ENCODE measurements at places on chromosomes 5 and 9.
A peak's percentile ranks its signal among the peaks of the same experiment; 100 is the strongest.

- DNase-seq, result no peak
These were observed 8.6 kb downstream of the NINJ1 start for GRCh38 chr9:93125331-93125894.

DNA sequence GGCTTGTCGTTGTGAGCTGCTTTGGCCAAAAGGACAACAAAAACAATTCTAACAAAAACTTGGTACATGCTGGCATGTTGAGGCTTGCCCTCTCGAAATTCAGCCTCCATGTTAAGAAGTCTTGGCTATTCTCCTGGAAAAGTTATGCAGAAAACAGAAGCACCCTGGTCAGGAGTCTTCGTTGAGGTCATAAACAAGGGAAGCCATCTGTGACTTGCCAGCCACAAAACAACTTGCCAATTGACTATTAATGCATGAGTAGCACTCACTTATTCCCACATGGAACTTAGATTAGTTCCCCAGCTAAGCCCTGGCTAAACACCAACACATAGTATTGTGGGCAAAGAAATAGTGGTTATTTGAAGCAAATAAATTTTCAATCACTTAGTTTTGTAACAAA, 521.0 kb upstream of the CHD1 start:
- no peak for DNase-seq

DNA sequence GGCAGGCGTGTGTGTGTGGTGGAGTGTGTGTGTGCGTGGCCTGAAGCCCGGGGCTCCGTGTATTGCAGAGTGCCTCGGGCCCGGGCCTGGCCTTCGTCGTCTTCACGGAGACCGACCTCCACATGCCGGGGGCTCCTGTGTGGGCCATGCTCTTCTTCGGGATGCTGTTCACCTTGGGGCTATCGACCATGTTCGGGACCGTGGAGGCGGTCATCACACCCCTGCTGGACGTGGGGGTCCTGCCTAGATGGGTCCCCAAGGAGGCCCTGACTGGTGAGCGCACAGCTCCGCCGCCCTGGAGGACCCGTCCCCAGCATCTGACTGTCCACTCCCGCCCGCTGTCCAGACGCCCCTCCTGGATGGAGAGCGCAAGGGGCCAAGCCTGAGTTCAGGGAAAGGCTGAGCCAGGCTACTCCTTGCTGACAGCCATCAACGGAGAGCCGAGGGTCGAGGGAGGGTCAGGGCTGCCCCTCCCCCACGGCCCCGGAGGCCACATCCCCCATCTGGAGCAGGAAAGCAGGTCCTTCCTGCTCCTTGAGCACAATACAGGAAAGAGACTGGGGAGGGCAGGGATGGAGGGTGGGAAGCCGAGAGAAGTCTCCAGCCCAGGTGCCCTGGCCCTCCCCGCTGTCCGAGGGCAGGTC, 18.4 kb downstream of the SLC6A18 start:
- DNase-seq, result no peak

DNA sequence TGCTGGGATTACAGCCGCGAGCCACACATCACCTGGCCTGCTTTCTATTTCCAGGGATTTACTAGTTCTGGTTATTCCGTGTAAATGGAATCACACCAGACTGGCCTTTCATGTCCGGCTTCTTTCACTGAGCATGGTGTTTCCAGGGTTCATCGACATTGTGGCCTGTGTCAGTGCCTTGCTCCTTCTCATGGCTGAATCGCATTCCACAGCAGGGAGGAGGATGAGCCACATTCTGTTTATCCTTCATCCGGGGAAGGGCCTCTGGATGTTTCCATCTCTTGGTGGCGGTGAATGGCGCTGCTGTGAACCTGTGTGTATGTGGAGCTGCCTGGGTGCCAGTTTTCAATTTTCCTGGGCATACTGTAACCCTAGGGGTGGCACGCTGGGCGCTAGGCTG, 58.7 kb upstream of the RNU6ATAC start:
- no peak for DNase-seq

DNA sequence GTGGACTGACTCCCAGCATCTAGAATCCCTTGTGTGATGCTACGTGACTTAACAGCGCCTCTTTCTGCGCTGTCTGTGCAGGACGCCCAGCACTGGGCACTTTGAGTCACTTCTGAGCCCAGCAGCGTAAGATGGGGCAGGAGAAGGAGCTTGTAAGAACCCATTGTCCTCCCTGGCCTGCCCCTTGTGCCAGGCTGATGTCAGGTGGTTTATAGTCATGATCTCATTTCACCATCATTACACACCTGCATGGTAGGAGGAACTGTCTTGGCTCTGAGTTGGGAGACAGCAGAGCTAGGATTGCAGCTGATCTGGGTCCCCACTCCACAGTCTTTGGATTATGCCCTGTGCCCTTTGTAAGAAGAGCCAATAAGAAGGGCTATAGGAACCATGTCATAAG, 12.2 kb downstream of the ERGIC1 start:
- no peak for DNase-seq

GRCh38 chr5:72018143-72018803, 89.0 kb upstream of the MAP1B start:
- peak; percentile 38 for DNase-seq

DNA sequence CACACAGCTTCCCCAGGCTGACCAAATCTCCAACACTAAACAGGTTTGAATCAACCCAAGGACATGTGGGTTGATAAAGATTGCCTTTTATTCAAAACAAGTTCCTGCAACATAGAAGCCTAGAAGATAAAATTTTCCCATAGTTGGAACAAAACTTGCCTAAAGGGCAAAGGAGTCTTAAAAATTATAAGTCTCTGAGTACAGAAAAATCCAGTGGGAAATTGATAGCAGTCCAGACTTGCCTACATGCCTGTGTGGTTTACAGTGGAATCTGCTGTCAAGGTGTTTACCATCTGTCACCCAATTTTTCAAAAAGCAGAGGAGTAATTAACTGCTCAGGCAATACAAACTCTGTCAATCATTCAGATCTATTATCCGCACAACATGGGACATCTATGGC, 168.2 kb downstream of the PPP2R2B start:
- no peak for DNase-seq

DNA sequence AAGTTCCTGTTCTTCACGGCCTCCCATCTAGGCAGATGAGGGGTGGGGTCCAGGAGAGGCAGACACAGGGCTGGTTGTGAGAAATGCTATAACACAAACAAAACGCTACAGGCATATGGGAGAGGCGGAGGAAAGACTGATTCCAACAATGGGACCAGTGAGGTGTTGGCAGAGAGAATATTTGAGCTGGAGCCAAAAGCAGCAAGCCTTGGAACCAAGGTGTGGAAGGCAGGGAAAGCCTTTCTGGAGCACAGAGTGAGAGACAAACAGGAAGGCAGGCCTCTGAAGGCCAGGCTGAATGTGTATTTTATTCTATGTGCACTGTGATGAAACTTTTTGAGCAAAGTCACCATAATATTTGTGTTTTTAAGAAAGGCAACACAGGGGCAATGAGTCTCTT, 2.9 kb downstream of the ATPSCKMT start:
- DNase-seq, result no peak

GRCh38 chr5:170773024-170773985, 10.2 kb upstream of the GABRP start:
- no peak for DNase-seq

DNA sequence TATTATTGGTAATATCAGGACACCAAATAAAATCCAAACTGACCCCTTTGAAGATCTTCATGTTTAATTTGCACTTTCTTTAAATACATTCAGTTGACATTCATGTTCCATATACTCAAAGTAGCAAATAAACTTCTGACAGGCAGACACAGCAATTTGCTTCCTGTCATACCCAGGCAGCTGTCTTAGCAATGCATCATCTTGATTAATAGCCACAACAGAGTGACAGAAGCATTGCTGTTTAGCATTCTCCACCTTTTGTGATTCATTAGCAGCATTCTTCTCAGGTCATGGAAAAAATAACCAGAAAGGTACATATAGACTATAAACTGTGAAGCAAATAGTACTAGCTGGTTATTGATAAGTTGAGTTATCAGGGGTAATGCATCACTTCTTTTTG, 366.8 kb downstream of the CYLC2 start:
- no peak for DNase-seq

DNA sequence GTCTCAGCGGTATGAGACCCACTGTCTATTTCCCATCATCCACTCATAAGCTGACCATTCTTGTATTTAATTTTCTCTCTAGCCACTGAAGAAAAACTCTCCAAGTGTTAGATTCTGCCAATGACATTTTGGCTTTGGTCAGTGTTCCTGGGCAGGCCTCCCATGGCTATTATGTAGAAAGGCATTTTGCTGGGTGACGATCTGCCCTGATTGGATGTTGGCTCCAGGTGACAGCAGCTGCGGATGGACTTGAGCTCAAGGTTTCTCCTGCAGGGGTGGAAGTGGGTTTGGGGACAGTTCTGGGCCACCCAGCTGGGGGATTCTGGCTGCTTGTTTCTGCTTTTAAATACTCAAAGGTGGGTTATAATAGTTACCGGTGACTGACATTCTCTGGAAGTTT, 31.6 kb downstream of the ACSL6 start:
- no peak for DNase-seq

DNA sequence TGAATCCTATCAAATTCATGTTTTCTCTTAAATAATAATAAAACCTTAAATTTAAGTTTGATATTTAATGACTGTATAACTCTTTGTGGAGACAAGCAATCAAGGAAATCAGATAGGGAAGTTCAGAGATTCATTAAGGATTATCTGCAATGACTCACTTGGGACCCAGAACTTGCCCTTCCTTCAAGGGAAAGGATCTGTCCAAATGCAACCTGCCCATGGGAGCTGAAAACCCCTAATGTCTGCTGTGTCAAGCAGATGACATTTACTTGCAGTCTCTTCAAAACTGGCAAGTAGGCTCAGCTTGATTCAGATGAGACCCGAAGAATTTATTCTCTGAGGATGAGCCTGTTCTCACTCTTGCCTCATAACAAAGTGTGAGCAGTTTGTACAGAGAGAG, 1577.6 kb downstream of the EFNA5 start:
- no peak for DNase-seq

DNA sequence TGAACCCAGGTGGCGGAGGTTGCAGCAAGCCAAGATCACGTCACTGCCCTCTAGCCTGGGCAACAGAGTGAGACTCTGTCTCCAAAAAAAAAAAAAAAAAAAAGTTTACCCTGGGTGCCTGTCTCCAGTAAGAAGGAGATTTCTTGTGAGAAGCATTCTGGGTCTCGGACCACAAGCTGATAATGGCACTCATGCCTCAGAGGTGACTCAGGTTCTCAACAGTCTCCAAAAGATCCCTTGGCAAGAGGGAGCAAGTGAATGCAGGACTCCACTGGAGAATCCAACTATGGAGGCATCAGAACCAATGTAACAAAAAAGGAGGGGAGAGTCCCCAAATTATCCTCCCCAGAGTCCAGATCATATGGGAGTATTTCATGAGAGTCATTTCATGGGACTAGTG, 106.0 kb upstream of the LRRTM2 start:
- DNase-seq, result no peak

- peak; percentile 60 for DNase-seq
These were observed 54.0 kb downstream of the CCDC171 start for GRCh38 chr9:15606643-15607472.

DNA sequence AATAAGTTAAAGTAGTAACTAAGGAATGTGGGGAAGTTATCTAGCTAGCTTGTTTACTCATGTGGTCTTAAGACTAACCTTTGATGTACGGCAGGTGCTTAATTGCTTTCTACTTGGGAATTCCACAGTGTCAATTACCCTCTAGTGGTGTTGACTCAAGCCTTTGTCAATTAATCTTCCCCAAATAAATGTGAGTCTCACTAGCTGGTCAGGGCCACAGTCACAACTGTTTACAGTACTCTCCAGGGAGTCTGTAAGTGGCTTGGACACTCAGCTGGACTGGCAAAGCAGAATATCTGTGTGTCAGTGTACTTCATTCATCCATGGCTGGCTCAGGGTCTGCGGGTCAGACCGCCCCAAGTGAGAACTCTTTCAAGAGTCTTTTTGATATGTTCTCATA, 30.8 kb downstream of the SMIM3 start:
- no peak for DNase-seq

DNA sequence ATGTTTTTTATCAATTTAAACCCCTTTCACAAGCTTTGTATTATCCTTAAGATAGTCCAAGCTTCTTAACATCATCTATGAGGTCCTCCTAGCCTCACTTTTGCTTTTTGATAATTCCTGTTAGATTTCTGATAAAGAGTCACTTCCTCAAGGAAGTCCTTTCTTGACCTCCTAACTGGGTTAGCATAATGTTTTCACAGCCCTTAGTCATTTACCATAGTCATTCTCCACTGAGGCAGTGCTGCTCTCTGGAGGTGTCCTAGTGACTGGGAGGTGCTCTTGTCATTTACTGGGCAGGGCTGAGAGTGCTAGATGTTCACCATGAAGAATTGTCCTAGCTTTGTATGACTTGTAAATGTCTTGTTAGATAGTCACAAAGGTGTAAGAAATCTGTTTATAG, 26.4 kb downstream of the TNPO1 start:
- DNase-seq, result peak; percentile 88

GRCh38 chr9:95204710-95205109, 112.8 kb downstream of the FANCC start:
- DNase-seq, result no peak

DNA sequence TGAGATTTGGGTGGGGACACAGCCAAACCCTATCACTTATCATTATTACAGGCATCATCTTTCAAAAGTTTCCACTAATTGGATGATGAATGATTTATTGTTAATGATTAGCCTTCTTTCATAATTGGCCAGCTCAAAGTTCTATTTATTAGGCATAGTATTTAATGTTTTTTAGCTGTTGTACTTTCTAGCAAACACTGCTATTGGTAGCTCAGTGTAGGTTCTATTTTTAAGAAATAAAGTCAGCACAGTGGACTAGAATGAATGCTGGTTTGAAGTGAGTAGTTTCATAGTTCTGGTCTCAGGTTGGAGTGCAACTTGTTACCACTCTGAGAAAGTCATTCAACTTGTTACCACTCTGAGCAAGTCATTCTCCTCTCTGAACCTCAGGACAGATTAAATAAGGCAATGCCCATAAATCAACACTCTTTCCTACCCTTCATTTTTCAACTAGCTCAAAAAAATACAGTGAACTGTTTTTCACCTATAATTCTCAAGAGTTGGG, 46.9 kb downstream of the JAKMIP2 start:
- DNase-seq, result no peak

DNA sequence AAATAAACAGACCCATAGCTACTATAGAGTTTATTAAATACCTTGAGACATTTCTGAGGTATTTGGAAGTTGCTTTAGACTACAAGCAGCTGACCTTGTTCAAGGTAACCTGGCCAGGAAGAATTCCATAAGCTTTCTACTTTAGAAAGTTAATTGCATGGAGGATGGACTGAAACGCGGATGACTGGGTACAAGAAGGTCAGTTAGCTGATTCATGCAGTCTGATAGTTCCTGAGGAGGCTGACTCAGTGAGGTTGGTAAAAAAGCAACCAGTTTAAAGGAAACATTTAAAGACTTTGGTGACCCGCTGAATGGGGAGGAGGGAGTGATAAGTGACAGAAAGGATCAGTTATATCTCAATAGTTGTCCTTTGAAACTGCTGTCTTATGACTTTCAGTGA, 670.1 kb upstream of the CDH9 start:
- DNase-seq, result no peak

DNA sequence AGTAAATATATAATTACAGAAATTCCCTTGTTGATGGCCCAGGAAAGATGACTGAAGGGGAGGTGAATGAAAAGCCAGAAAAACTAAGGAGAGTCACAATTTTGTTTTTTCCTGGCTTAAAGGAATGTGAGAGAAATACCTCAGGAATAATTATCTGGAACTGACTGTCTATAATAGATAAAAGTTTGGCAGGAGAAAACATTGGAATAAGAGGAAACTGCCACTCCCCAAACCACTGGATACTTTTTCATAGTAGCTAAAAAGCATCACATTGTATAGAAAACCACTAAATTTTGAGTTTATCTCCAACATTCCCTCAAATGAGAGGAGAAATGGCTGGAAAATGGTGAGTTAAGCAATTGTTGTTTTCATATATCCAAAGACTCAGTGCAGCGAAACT, 326.0 kb downstream of the NPR3 start:
- no peak for DNase-seq
